ENCODE measurements at places on chromosomes 11 and 22.

DNA sequence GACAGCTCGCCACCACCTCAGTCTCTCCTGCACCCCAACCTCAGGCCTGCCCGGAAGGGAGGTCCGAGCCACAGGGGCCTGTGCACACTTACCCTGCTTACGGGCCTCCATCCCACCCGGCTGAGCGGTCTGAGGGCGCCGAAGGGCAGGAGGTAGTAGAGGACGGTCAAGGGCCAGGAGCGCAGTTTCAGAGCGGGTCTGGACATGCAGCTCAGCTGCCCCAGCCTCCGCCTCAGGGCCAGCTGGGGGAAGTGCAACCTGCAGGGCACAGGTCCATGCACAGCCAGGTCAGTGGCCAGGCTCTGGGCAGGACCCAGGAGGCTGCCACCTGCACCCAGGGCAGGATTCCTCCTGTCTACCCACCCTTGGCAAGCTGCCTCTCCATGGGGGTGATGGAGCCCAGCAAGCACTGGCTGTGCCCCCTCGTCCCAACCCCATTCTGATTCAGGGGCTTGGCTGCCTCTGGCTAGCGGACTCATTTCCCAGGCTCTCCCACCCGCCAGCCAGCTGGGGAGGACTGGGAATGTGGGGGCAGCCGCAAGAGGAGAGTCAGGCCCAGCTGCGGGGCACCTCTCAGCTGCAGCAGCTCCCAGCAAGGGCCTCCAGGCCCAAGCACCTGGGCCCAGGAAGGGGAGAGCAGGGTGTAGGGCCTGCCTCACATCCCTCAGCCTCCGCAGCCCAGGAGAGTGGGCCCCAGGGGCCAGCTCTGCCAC lies 38.3 kb downstream of the PISD start:
- DNase-seq: no peak

DNA sequence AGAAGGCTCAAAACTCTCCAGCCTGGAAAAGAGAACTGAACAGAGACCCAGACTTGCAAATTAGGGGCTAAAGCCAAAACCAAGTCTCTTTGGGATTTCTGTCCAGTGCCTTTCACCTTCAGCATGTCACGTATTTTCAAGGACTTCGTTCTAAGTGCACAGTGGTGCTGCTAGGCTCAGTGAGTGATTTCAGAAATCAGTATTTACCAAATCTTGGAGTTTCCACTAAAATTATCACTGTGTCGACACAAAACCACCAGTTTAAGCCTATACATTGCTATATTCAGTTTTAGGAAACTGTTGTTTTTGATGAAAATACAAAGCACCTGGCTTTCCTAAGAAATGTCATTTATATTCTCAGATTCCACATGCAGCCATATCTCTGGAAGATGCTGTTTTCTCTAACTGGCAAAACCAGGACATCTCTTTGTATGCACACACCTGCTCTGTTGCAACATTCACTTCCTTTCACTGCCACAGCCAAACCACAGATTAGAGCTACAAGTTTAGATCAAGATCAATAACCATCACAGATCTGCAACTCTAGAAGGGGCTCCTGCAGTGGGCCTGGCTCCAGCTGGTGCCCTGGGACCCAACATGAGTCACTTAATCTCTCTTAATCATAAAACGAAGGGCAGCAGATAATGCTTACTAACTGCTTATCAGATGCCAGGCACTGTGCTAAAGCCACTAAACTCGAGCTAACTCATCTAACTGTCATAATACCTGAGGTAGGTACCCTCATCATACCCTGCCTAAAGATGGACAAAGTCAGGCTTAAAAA lies 22.3 kb downstream of the SMCO4 start:
- no peak for DNase-seq

- no peak for DNase-seq
Measured at GRCh38 chr11:123945132-123945531, 1.5 kb upstream of the OR6T1 start.

GRCh38 chr11:34680206-34680605 lies 59.3 kb downstream of the EHF start:
- DNase-seq: no peak

GRCh38 chr11:18765554-18765953 lies 26.0 kb downstream of the PTPN5 start:
- DNase-seq: no peak

- DNase-seq: no peak
Measured at GRCh38 chr11:111426617-111427016, 47.5 kb upstream of the POU2AF1 start.

DNA sequence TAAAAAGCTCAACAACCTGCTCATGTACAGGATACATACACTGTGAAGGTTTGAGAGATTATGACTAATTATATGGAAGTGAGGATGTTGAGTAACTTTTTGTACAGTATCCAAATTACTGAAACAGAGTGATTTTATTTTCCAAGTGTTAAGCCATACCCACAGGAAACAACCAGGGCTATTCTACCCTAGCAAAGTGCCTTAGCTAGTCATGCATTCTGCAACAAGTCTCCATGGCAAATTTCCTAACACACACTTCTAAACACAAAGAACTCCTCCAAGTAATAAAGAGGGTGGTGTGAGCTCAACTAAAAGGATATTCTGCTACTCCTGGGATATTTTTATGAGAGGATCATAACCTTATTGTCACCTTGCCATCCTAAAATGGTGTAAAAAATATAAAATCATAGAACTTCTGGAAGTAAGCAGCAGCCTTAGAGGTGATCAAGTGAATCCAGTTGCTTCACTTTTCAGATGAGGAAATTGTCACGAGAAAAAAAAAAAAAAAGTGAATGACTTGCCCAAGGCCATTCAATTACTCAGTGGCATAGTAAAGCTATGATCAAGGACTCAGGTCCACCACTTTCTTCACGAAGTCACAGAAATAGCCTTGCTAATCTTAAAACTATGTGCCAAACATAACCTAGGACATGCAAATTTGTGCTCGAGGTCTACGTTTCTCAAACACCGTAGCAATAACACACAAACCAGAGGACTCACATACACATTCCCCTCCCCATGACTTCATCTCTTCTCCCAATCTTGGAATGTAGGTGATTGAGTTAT lies 4.2 kb downstream of the LGR4 start:
- no peak for DNase-seq

DNA sequence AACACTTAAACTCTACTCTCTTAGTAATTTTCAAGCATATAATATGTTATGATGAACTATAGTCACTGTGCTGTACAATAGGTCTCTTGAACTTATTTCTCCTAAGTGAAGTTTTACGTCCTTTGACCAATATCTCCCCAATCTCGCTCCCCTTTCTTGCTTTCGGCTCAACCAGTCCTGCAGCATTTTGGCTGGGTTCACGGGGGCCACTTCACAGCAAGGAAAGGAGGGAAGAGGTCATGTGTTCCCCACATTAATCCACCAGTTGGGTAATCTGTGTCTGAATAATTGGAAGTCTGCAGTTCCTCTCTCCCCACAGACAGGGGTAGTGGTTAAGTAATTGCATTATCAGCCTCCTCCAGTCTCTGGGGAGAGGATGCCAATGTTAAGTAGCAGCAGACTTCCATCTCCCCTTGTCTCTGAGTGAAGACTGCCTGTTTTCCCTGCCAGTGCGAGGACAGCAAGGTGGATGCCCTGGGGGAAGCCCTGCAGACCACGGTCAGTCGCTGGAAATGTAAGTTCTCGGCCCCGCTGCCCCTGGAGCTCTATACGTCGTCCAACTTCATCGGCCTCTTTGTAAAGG lies 59.2 kb upstream of the CRTAM start:
- no peak for DNase-seq

- no peak for DNase-seq
Measured at GRCh38 chr11:94150056-94150455, 21.4 kb downstream of the PANX1 start.

DNA sequence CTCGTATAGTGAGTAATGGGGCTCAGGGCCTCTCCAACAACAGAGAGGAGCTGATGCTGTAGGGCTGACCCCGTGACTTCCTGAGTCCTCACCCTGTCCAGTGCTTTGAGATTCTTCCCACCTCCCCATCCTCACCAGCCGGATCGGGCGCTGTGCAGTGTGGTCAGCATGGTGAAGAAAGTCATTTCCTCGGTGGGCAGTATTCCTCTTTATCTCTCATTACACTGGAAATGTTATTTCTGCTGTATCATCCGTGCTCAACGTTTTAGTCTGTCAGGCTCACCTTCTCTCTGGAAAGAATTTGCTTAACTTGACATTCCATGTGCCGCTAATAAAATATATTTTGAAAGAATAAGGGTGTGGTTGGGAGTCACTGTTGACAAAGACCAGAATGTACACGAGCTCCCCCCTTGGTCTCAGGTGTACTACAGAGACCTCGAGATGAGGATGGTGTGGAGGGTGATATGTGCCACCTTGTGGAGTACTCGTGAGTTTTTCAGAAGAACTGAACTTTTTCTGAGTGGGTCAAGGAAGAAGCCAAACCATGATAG lies 25.7 kb upstream of the SCGB1A1 start:
- peak; percentile 30 for DNase-seq

DNA sequence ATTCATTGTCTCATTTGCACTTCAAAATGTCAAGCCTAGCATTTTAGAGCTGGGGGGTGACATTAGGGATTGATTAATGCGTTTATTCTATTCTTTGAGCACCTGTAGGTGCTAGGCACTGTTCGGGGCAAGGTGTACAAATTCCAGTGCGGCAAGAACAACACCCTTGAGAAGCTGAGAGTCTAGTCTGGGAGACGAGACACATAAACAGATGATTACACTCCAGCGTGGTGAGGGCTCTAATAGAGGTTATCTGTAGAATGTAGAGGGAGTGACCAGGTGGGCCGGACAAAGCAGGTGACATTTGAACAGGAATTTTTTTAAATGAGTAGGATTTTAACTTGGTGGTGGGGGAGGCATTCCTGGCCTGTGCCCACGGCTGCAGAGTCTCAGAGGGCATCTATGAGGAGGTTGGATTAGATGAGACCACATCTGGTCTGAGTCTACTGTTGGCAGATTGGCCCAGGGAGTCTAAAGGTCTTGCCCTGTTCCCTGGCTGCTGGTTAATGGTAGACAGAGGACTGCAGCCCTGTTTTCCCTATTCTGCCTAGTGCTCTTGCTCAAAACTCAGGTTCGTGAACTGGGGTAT lies 970 bp downstream of the CAT start:
- no peak for DNase-seq

- DNase-seq: no peak
Measured at GRCh38 chr11:72783144-72783905, 10.5 kb downstream of the STARD10 start.

DNA sequence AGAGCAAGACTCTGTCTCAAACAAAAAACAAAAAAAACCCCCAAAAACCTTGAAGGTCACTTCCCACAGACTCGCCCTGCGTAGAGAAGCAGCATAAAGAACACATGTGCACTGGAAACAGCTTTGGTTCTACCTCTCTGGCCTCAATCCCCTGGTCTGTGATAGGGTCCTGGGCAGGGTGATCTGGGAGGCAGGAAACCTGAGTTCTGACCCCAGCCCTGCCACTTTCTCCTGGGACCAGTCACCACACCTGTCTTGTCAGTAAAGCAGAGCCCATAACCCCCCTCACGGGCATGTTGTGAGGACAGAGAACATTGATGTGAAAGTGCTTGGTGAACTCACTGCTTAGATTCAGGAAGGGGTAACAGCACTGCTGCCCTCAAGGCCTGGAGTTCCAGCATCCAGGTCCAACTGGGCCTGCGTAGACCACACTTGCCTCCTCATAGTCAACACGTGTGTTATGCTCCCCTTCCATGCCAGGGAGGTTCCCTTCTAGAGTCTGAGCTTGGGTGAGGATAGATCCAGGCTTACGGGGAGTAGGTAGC lies 11.4 kb downstream of the UCP2 start:
- no peak for DNase-seq
